Hypothalamus (tissue), 51 donors: ENCODE measurements at places on chromosomes 5 and 9.

- DNase-seq = no peak
Measured at GRCh38 chr5:168525856-168526255, 3.2 kb upstream of the FBLL1 start.

GRCh38 chr5:125412561-125413495 lies 666.4 kb upstream of the ZNF608 start:
- peak; percentile 61 for DNase-seq

DNA sequence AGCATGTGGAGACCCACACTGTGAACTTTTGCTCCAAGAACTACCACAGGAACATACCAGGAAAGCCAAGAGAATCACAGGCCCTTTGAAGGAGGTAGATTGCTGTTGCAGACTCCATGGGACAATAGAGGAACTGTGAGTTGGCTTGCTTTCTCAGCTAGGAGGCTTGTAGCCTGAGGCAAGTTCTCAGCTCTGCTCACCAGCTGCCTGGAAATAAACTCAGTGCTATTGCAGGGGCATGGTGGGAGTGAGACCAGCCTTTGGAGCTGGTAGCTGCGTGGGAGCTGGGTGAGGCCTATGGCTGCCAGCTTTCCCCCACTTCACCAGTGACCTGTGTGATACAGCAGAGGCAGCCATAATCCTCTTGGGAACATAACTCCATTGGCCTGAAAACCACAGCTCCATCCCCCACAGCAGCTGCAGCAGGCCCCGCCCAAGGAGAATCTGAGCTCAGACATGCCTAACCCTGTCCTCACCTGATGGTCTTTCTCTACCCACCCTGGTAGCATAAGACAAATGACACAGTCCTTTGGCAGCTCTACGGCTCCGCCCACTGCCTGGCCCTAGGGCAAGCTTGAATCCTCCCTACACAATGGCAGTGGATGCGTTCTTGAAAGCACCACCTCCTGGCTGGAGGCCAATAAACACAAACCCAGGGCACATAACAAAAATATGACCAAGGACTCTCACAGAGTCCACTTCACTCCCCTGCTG lies 389.5 kb downstream of the KIF4B start:
- DNase-seq = no peak

GRCh38 chr9:133355881-133356357 lies 368 bp downstream of the SURF1 start:
- no peak for DNase-seq

DNA sequence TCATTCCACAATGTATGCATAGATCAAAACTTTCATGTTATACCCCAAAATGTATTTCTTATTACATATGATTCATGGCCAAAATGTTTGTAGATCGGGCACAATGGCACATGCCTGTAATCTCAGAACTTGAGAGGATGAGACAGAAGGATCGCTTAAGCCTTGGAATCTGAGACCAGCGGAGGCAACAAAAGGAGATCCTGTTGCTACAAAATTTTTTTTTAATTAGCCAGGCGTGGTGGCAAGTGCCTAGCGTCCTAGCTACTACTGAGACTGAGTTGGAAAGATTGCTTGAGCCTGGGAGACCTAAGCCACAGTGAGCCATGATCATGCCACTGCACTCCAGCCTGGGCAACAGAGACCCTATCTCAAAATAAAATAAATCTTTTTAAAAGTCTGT lies 89.9 kb downstream of the MAPKAP1 start:
- DNase-seq = no peak

DNA sequence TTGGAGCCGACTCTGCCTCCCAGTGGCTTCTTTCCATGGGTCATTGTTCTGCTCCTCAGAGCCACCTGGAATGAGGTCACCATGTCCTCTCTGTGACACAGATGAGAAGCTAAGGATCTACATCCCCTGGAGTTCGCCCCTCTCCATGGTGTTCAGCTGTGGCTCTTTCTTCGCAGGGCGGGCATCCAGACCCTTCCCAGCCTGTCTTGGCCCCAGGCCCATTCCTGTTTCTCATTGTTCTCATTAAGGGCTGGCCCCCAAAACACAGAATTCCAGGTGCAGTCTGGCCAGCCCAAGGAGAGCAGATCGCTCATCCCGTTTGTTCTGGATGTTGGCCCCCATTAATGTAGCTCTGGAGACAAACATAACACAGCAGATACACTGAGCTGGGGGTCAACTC lies 66.4 kb upstream of the COL15A1 start:
- no peak for DNase-seq

DNA sequence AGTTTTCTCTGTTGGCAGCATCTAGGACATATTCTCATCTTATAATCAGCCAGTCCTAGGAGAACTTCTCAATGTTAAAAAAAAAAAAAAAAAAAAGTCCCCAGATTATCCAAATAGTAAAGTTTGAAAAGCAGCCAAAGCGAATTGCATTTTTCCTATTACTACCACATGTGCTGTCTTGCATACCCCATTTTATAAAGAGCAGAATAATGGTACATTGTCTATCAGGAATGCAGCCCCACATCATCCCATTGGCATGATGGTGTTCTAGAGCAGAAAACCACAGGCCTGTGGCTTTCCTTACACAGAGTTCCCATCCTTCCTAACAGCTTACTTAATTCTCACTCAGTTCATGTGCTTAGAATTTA lies 381.6 kb downstream of the TMEM38B start:
- DNase-seq = no peak

DNA sequence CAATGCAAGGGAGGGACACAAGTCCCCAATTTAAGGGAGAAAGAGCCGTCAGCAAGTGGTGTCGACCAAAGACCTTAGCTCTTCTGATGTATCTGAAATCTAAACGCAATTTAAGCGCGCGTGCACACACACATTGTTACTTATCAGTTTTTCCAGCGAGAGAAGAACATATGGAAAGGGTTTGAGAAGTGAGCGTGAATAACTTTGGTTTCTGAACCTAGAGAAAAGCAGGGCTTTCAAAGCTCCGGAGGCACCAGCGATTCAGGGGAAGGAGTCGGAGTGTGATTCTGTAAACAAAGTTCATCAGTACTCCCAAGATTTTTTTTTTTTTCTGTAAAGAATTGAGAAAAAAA lies 191.8 kb downstream of the MEF2C start:
- DNase-seq = no peak

DNA sequence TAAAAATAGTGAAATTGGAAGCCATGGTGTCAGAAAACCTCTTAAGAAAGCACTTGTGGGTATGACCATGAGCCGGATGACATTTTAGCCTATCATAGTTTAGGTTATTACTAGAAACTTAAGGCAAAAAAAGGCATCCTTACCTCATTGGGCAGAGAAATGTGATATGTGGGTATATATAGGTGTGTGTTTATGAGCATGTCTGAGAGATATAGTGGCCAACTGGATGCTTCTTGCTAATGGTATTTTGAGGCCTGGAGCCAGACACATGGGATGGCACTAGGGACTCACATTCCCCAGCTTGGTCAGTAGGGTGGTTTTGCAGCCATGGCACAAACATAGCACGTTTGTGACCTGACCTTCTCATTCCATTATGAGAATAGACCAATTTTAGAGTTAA lies 295.6 kb upstream of the MEF2C start:
- DNase-seq = no peak

DNA sequence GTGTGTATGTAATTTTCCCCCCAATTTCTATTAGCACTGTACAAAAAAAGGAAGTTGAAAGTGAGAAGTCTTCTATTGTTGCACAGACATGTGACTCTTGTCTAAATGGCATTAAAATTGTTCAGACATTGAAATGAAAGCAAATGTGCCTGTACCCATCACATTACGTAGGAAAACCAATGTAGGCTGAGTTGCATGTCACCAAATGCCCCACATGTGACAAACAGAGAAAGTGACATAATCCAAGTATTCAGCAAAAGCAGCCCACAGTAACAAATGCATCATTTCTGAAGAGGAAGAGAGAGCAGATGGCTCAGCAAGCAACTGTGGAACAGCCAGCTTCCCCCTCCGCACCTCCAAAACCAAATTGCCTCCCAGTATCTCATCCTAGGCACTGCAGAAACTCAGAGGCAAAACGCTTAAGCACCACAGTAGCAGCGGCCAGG lies 161.5 kb upstream of the NR4A3 start:
- peak; percentile 41 for DNase-seq
